Lower lobe of right lung (tissue), 2 donors: ENCODE measurements at places on chromosomes 1 and 21. TPM values are rescaled to one million over a fixed set of nuclear protein-coding genes. Genes with fewer than 3 reads are reported as not detected.
A peak's percentile ranks its signal among the peaks of the same experiment; 100 is the strongest.

DNA sequence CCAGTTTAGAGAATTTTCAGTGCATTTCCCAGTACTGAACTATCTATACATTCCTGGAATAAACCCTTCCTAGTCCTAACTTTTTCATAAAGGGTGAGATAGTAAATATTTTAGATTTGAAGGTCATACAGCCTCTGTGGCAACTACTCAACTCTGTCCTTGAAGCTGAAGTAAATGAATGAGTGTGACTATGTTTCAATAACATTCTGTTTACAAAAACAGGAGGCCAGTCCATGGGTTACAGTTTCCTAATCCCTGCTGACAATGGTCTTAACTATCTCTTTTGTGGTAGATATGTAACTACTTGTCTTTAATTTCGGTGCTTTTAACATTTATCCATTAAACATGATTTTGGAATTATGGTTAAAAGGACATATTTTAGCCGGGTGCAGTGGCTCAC is 4.3 kb downstream of the ZNF684 start:
- DNase-seq = no peak

DNA sequence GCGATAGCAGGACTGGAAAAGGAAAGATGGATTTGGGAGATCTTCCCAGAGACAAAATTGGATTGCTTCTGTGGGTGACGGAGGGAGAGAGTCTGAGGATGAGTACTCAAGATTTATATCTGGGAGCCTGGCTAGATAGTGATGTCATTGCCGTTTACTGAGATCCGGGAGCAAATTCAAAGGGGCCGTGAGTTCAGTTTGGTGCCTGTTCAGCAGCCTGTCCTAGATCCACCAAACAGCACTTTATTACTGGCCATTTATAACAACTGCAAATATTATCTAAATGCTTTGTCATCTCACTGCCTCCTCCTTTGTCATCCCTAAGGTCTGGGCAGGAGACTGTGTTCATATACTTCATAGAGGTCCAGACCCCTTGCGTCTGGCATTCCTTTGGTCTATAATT is 29.2 kb downstream of the MAPKAPK2 start:
- DNase-seq = no peak

DNA sequence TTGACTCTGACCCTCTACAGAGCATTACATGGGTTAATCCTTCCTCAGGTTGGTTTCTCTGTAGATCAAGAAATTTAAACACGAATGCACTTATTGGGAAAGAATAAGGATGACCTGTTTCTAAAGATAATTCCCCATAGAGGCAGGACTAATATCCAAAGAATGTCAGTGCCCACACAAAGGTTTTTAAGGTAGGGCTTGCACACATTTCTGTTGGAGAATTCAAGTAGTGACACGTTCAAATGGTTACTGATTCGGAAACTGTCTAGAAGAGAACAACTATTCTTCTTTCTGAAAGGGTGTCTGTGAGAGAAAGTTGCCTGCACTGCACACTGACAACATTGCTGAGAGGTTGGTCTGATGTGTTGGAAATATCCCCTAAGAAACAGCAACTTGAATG is 167.3 kb downstream of the ZNF326 start:
- no peak for DNase-seq

GRCh38 chr1:198761859-198762616 is 123.2 kb downstream of the PTPRC start:
- no peak for DNase-seq

DNA sequence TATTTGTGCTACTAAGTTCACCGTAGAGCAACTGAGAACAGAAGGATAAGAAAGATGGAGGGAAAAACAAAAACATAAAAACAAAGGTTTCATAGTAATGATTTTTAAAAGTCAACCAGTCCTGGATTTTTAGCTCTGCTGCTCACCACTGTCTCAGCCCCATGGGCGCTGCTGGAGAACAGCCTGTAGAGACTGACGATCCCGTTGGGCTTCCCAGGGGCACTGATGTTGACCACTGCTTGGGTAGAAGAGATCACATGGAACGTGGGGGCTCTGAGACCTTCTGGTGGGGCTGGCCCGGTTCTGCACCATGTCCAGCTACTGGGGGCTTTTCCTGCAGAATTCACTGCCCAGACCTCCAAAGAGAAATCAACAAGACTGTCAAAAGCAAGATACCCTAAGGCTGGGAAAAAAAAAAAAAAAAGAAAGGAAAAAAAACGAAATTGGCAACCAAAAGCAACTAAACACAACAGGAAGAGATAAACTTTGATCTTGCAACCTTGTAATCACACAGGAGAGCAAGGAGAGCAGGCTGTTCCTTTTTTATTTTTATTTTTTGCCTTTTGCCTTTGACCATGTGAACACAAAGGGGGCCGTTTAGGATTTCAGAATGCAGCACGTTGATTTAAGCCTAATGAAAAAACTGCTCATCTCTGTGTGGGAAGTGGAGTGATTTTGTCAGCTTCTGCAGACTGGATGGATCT is 83.5 kb downstream of the KCTD3 start:
- no peak for DNase-seq

- DNase-seq = no peak
Measured at GRCh38 chr21:45089964-45090363, 15.6 kb downstream of the ADARB1 start.

- DNase-seq = no peak
Measured at GRCh38 chr21:37800057-37800455, 116.2 kb downstream of the KCNJ6 start.

GRCh38 chr1:48309564-48310082 is 87.1 kb downstream of the SLC5A9 start:
- DNase-seq = no peak

- DNase-seq = no peak
Measured at GRCh38 chr1:16260814-16261213, 23.8 kb upstream of the CPLANE2 start.

DNA sequence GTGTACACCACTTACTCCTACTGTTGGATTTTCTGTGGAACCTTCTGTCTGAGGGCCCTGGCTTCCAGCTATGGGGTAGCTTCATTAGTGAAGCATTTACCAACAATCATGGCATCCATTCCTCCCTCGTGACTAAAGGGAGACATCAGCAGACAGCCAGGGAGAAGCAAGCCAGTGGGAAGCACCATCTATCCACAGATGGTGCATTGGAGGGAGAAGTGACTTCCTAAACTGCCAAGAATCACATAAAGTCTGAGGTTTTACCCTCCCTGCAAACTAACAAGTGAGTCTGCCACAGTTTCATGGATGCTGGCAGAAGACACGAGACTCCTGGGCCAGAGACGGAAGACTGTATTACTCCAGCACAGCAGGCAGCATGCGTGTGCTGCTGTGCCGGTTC is 31.4 kb downstream of the UMODL1 start:
- no peak for DNase-seq

GRCh38 chr1:57431400-57431799 is 7.5 kb upstream of the DAB1 start:
- no peak for DNase-seq

DNA sequence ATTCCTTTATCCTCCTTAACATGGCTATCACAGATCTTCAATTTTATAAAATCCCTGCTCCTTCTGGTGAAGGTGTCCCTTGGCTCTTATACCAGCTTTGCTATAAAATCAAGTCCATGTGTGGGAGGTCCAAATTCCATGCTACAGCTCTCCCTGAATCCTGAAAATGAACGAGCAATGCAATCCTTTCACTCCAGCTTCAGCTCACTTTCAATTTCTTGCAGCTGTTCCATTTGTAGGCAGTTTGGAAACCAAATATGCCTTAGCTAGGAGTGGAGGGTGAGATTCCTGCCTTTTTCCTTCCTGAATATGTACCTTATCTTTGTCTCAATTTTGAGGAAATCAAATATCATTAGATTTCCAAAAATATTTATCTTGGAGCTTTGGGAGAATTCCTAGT is 402.6 kb downstream of the TTLL7 start:
- DNase-seq = no peak

- DNase-seq = no peak
Measured at GRCh38 chr1:175537571-175537970, 205.8 kb downstream of the TNR start.

DNA sequence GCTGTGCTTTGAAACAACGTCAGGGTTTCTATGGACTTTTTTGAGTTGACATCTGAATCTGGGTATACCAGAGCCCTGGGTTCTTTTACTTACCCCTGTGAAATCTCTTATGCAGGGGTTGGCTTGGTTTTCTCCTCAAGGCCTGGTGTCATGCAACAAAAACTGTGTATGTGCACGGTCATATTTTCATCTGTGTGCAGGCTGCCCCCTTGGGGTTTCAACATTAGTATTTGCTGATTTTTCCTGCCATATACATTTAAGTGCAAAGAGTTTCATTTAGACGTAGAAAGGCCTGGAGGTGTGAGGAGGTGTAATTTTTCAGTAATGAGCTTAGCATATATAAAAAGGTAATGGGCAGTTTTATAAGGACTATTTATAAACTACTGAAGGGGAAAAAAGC is 22.0 kb upstream of the ZBTB18 start:
- no peak for DNase-seq

- peak; percentile 91 for DNase-seq
Measured at GRCh38 chr1:25616095-25616986, at the start of gene MAN1C1. MAN1C1 (plus strand) TSS chr1:25616791; CDS start chr1:25617798, 1,007 bp downstream.

DNA sequence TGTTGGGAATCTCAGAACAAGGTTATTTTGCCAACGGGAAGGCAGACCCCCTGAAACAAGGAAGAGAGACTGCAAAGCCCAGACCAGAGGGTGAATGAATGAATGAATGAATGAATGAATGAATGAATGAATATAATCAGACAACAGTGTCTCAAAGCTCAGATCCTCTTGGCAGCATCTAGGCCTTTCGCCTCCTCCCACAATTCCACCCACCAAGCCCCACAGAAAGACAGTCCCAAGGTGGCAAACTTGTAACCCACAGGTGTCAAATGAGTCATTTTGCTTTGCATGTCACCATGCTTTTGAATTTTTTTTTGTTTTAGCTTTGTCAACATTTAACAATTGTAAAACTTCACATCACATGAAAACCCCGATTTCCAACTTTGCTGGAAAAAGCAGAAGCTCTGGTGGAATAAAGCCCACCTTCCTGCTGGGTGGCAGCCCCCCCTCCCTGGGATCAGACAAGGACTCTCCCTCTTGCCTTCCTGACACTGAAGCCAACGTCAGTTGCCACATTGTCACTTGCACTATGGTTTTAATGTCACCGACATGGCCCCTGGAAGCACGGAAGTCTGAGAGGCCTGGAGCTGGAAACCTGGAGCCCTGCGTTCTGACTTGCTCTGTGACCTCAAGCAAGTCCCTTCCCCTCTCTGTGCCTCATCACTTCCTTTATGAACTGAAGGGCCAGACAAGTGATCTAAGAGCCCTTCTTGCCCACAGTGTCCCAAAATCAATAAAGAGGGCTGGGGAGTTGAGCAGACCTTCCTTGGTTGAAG is 134.6 kb upstream of the RUNX3 start:
- peak; percentile 9 for DNase-seq

DNA sequence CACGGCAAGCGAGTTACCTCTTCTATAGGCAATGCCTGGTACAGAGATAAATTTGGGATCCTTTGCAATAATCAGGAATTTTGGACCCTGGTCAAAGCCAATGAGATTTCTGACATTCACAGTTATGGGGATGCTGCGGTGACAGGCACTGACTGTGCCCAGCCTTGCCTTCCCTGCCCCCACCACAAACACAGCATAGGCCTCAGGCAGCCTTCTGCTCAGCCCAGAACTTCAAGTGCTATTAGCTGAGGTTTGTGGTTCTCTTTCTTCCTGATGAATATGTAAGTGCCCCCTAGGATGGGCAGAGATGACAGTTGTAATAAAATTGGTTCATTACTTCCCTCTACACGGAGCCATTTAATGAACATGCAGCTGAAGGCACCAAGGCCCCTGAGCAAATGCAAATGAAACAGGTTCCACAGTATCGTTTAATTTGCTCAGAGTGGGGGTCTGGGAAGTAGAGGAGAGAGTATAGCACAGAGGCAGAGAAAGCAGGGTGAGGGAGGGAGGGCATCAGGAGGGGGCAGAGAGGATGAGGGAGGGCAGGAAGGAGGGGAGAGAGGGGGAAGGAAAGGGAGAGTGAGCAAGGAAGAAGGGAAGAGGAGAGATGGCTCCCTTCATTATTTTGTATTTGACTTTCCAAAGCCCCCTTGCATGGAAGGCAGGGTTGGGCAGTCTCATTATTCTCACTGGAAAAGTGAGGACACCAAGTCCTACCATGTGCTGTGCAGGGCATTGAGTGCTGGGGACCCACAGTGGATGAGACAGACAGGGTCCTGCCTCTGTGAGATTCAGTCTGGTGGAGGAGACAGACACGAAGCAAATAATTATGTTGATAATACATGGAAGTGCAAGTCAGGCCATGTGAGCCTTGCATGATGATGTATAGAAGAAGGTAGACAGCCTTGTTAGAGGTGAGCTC is 513.0 kb downstream of the PTPRU start:
- no peak for DNase-seq

DNA sequence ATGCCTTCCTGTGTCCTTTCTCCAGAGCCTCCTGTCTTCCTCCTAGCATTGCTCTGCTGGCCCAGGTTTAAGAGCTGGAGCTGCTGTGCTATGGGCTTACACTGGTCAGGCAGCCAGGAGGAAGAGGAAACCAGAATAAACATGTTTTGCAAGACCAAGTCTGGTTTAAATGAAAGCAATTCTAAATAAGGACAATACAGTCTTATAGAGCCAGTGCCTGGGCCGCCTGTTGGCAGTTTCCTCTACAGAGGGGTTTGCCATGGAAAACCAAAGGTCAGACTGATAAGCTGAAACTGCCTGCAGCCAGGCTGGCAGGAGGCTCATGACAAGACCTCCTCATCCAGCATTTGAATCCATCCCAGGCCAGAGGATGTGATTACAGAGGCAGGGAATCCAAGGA is 92.9 kb upstream of the FGGY start:
- DNase-seq = peak; percentile 54

DNA sequence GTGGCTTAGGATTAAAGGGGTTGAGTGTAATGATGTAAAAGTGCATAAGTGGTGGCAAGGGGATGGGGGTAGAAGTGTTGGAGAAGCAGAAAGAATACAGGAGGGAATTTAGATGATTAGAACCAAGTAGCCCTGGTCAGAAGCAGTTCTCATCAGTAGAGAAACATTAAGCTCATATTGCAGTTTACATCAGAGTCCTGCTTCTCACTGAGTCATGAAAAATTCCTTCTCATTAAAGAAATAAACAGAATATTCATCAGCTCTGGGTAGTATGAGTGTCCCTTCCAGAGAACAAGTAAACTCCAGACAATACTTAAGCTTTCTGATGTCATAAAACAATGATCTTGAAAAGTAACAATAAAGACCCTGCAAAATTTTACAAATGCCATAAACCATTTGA is 36.5 kb downstream of the LRRIQ3 start:
- DNase-seq = no peak

Gene COL16A1
- 11.8 TPM for total RNA-seq

Gene CFHR2
- total RNA-seq = not detected

Gene LAD1
- total RNA-seq = 35.3 TPM

Gene FOXO6
- total RNA-seq = 0.92 TPM

Gene KIF26B
- total RNA-seq = 1.2 TPM

Gene IFNLR1
- total RNA-seq = 11.7 TPM

Gene SLC1A7
- total RNA-seq = 0.68 TPM

Gene SAMSN1
- total RNA-seq = 21.5 TPM
